ENCODE measurements at places on chromosomes 11 and 22.

- DNase-seq, result peak; percentile 46
Measured at GRCh38 chr22:39292561-39293074, 26.8 kb downstream of the RPL3 start.

- DNase-seq, result no peak
Measured at GRCh38 chr11:73761403-73761945, 600 bp upstream of the RAB6A start.

DNA sequence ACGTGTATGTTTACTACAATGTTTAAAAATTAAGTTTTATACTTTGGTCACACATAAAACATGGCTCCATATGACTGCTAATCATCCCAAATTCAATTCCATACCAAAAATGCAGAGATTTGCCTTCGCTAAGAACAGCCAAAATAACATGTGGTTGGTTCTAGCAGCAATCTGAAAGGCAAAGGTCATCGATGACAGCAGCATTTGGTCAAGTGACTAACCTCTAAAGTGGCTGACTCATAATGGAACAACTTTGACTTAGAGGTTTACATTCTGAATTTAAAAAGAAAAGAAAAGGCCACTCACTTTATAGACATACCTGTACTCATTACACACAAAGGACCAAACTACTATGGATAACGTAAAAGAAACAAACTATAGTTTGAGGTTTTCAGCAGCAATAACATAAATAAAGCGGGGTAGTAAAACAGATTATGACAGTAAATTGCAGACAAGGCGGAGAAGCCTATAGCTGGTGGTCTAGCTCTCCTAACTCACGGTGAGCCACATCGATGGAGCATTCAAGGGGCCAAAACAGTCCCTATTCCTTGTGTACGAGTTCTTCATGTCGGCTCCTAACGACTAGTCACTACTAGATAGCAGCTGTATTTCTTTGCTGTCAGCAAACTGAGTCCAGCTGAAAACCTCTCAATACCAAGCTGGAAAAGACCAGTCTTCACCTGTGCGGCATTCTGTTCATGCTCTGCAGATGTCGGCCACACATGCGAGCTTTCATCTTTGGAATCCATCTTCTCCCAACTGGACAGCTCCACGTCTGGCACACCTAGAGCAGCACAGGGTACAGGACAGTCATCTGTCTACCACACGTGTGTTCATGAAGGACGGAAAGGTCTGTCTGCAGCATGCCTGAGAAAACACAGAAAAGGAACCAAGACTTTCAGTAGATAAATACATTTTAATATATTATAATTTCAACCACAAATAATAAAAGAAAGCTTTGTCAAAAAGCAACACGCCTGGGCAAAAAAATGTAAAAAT is 42.1 kb downstream of the PRDM10 start:
- no peak for DNase-seq

GRCh38 chr11:26063915-26064314 is 268.0 kb upstream of the ANO3 start:
- DNase-seq, result no peak

DNA sequence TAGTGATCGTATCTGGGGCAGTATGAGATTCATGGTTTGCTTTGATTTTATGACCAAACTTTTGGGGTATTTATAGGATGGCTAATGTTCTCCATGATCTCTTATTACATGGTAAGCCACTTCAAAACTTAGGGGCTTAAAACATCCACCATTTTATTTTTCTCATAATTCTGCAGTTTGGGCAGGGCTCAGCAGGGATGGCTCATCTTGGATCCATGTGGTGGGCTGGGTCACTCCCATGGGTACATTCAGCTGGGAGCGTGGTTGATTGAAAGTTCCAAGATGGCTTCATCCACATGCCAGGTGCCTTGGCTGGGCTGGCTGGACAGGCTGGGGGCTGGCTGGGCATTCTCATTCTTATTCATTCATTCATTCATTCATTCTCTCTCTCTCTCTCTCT is 30.5 kb upstream of the FGF19 start:
- no peak for DNase-seq

- no peak for DNase-seq
Measured at GRCh38 chr11:93858121-93858775, 7.8 kb upstream of the VSTM5 start.

- no peak for DNase-seq
Measured at GRCh38 chr22:27867085-27867952, 51.7 kb downstream of the PITPNB start.

DNA sequence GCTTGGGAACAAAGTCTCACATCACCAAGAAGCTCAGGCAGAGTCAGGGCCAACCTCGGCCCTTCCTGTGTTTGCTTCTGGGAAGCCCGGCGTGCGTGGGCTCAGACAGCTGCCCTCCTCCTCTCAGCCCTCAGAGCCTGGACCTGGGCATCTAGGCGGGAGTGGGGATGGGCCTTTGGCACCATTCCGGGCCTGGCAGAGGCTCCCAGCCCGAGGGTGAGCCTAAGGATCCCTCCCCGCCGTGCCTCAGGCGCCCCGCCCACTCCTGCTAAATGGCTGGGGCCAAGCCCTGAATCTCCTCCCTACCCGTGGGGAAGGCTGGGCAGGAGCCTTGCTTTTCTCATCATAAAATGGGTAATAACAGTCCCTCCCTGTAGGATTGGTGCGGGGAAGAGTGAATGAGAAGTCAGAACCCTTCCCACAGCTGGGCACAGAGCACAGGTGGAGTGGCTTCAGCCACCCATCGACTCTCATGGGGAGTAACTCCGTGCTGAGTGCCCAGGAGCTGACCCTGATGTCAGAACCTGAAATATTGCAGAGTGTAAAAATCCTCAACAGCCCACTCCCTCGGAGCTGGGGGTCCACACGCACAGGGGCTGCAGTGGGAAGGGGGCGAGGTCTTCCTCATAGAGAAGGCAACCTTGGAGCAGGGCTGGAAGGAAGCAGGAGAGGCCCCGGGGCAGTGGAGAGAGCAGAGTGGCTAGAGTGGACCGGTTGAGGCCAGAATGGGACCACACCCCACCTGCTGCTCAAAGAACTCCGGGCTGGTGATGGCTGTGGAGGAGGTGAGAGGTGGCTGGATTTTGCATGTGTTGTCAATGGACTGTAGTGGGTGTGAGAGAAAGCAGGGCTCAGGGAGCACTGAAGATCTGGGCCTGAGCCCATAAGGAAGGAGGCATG is 18.8 kb upstream of the CDKN1C start:
- no peak for DNase-seq

All from NCI-H345 (cell line).